AG04450 (cell line): ENCODE measurements at places on chromosomes 3 and 15.

- no peak for DNase-seq
Measured at GRCh38 chr15:62403164-62403809, 238.2 kb upstream of the C2CD4B start.

- DNase-seq: no peak
Measured at GRCh38 chr3:143360244-143360643, 240.7 kb downstream of the CHST2 start.

DNA sequence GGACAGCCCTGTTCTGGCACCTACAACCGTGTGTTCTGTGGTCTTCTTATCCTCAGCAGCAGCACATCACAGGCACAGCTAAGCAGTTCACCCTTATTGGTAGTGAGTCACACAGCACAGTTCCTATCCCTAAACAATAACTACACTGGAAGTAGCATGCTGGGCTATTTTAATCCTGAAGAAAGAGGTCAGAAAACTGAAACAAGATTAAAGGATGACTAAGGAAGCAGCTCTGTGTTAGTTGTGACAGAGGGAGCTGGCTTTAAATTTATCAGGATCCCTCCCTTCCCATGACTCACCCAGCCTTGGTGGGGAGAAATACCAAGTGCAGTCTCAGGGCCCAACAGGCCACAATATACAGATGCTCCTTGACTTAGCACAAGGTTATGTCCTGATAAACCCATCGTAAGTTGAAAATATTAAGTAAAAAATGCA, 144.3 kb downstream of the ERC2 start:
- no peak for DNase-seq

DNA sequence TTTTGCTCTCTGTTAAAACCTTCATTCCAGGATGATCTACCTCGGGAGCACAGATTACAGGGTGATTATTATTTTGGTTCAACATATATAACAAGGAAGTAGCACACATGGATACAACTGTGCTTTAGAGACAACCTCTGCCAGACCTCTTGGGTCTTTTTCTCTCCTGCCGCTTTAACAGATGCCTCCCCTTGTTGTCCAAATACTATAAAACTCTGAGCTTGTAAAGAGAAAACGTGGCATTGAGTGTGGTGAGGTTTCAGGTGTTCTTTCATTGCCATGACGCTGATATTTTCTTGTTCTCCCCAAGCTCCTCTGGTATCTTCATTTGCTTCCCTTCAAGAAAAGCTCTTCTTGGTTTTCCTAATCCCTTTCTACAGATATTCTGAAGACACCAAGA, 29.0 kb downstream of the BCL2L10 start:
- DNase-seq: no peak

DNA sequence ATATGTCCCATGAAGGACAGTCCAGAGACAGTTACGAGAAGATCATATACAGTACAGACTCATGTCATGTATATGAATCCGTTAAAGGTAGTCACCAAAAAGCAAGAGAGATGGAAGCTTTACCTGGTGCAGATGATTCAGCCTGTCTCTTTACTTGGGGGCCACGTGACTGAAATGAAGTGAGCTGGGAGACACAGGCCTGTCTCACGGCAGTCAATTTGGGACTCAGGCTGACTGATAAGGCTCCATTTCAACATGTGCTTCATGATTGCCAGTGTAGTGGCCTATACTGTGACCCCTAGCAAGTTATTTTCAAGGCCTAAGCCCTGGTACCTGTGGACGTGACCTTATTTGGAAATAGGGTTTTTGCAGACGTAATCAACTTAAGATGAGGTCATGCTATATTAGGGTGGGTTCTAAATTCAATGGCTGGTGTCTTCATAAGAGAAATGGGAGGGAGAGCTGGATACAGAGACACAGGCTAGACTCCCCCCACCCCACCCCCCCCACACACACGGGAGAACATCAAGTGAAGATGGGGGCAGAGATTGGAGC, 3.0 kb upstream of the PROK2 start:
- DNase-seq: no peak

GRCh38 chr3:61157414-61157813, 93.8 kb downstream of the FHIT start:
- no peak for DNase-seq
